OCI-M1 (cell line): ENCODE measurements at places on chromosomes 11 and 22.

GRCh38 chr11:76762867-76763572, 20.1 kb upstream of the TSKU start:
- DNase-seq, result no peak

GRCh38 chr11:698493-699115, 3.0 kb downstream of the TMEM80 start:
- DNase-seq, result no peak

GRCh38 chr11:6563121-6563619, 40.2 kb downstream of the RRP8 start:
- DNase-seq, result no peak

DNA sequence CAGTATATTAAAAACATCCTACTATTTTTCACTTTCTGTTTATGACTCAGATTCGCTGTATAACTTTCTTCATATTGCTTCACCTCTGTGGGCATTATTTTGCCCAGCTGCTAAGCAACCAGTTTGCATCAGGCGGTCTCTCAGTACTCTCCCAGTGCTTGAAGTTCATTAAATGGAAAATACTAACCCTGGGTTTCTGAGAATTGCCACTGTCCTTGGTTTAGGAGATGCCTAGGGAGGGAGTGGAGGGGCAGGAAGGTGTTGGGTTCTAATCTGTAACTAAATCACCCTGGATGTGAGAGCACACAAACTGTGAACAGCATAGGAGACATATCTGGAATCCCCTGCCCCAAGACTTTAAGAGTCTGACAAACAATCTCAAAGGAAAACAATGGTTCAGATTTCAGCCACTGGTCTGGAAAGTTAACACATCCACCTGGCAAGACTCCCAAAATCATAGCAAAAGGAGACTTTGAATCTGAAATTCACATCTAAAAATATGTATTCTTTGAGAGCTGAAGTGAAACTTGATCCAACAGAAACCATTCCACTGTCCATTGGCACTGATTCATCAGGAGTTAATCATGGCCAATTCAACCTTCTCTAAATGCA, 540.0 kb downstream of the SOX6 start:
- peak; percentile 77 for DNase-seq

DNA sequence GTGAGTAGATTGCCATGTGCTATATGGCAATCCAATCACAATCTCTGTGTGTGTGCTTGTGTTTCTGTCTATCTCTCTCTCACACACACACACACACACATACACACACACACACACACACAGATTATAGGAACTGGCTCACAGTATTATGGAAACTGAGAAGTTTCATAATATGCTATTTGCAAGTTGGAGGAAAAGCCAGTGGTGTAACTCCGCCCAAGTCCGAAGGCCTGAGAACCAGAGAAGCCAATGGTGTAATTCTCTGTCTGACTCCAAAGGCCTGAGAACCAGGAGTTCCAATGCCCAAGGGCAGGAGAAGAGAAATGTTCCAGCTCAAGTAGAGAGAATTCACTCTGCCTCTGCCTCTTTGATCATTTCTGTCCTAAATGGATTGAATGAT, 37.2 kb downstream of the GLYATL2 start:
- DNase-seq, result no peak

DNA sequence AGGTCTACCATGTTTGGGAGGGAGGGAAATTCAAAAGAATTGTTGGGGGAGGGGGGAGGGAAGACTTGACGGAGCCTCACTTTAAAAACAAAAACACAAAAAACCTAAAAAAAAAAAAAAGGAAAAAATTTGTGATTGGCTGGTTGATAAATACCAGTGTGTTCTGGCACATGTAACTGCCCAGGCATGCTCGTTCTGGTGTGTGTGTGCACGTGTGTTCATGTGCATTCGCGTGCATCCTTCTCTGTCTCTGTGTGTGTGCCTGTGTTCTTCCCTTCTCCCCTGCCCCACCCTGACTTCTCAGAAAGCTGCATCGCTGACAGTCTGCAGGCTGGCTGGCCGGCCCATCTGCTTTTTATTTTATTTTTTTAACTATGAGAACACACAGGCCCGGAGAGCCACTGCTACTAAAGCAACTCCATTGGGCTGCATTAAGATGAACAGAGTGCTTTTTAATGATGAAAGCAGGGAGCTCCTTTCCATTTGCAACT, 22.6 kb upstream of the ADSL start:
- DNase-seq, result no peak

DNA sequence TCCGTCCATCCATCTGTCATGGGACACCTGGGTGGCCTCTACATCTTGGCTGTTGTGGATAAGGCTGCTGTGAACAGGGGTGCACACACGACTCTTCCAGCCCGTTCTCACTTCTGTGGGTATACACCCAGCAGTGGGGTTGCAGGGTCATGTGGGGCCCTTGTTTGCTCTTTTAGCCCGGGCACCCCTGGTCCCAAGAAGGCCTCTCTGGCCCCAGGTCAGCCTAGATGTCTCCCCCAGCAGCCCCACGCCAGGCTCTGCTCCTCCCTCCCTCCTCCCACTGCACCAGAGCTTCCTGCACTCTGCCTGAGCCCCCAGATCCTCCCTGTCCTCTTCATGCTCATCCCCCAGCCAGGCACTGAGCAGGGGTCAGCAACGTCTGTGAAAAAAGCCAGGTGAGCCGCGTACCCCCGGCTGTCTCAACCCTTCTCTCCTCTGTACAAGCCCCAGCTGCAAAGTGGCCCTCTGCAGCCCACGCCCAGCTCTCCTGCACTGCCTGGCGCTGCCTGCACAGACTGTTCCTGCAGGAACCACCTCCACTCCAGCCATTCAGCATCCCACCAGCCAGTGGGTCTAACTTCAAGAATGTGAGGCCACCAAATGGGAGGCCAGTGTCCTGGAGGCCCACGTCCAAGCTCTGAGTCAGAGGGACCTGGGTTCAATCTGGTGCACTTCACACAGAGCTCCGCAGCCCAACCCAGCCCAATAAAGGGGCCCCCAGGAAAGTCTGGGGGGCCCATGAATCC, 1508.9 kb downstream of the BRD1 start:
- no peak for DNase-seq

DNA sequence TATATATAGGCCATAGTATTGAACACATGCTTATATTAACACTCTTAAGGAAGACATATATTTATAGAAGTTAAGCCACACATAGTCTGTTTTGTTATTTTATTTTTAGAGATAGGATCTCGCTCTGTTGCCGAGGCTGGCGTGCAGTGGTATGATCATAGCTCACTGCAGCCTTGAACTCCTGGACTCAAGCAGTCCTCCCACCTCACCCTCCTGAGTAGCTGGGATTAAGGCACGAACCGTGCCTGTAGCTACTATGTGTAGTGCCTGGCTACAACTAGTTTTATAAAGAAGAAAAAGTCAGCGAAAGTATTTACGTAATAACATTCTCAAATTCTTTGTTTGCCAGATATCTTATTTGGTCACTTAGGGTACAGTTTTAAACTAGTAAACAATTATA, 5.6 kb upstream of the UCP2 start:
- no peak for DNase-seq

GRCh38 chr11:62592989-62593421, 1.7 kb upstream of the TUT1 start:
- DNase-seq, result no peak
